ENCODE measurements at places on chromosomes 7 and 10.

DNA sequence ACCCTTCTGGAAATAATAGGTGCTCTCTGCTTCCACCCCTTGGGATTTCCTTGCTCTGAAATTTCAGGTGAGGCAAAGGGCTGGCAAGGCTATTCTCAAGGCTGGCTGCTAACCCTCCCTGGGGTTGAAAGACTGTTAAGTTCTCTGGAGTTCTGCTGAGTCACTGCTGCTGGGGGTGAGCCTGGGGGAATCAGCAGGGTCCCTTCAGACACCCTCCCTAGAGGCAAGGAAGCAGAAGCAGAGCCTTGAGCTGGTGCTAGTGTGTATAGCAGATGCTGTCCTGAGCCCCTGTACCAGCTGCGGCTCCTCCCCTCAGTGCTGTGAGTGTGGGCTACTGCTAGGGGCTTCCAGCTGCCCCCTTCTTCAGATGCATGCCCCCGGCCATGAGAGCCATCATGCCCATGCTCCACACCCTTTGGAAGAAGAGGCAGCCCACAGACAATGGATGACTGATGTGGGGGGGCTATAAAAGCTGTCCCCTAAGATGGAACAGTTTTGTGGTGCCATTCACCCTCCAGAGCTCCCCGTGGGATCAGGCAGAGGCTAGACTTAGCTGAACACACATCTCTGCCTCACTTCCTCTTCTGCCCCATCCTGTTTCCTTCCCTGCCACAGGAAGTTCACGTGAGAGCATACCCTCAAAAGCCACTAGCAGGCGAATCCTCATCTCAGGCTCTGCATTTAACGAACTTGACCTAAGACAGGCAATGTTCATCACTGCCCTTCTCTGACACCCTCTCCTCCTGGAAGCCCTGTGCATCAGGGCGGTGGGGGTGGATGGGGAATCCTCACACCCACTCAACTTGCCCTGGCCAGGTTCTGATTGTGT lies 91.8 kb downstream of the SH3PXD2A start:
- DNase-seq: no peak

- DNase-seq: no peak
Observed at GRCh38 chr7:10803720-10804119, 170.0 kb upstream of the PHF14 start.

- DNase-seq: no peak
Observed at GRCh38 chr10:124357561-124357885, 61.2 kb downstream of the OAT start.

GRCh38 chr7:143882020-143882603 lies 19.9 kb downstream of the TCAF1 start:
- DNase-seq: peak; percentile 82

- DNase-seq: no peak
Observed at GRCh38 chr10:98013776-98014175, 16.6 kb downstream of the CRTAC1 start.

DNA sequence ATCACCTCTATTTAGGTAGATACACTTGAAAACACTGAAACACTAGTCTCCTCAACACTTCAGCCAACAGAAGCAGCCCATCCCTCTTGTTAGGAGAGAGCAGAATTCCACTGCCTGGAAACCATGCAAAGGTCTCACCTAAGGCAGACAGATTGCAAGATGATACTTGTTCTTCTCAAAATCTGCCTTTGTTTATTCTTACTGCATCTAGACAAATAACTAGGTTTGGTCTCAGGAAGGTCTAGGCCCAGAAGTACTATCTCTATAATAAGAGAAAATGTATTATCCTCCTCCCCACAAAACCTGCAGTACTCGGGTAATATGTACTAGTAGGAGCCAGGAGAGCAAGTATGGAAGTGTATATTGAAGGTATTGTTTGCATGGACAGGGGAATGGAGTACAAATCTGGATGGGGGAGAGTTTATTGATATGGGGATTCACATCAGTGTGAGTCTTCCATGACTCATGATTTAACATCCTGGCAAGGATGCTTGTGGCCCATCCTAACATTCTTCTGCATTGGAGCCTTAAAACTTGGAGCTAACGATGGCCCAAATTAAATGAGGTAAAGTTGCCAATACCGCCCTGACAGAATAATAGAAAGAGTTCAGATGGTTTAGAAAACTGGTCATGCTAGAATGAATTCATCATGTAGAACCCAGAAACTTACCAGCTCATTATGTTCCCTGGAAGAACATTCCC lies 109.2 kb downstream of the EPC1 start:
- no peak for DNase-seq

DNA sequence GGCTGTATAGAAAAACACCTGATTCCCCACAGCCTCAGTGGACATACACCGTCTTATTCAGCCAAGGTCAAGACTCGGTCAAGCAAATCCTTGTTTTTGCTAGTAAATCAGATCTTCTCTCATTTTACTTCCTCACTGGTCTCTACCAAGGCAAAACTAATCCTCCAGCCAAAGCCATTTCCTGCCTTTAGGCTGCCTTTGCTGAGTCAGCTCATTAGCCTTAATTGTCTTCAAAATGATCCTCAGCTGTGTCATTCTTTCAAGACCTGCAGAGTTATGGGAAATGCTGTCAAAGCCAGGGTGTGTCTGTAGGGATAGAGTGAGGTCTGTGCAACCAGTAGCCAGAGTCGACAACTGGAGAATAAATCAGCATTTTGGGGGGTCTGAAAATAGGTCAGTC lies 107.2 kb upstream of the FAM180A start:
- DNase-seq: no peak

GRCh38 chr7:113083816-113084495 lies 2.7 kb downstream of the GPR85 start:
- DNase-seq: peak; percentile 49

- DNase-seq: no peak
Observed at GRCh38 chr7:77862691-77863090, 64.1 kb downstream of the PHTF2 start.

- peak; percentile 67 for DNase-seq
Observed at GRCh38 chr7:88306590-88307048, at the start of gene STEAP4. Gene STEAP4 (minus strand): TSS chr7:88306894. CDS start chr7:88284269, 22,625 bp downstream.

GRCh38 chr7:140924019-140924820 lies 509 bp downstream of the BRAF start:
- peak; percentile 87 for DNase-seq

DNA sequence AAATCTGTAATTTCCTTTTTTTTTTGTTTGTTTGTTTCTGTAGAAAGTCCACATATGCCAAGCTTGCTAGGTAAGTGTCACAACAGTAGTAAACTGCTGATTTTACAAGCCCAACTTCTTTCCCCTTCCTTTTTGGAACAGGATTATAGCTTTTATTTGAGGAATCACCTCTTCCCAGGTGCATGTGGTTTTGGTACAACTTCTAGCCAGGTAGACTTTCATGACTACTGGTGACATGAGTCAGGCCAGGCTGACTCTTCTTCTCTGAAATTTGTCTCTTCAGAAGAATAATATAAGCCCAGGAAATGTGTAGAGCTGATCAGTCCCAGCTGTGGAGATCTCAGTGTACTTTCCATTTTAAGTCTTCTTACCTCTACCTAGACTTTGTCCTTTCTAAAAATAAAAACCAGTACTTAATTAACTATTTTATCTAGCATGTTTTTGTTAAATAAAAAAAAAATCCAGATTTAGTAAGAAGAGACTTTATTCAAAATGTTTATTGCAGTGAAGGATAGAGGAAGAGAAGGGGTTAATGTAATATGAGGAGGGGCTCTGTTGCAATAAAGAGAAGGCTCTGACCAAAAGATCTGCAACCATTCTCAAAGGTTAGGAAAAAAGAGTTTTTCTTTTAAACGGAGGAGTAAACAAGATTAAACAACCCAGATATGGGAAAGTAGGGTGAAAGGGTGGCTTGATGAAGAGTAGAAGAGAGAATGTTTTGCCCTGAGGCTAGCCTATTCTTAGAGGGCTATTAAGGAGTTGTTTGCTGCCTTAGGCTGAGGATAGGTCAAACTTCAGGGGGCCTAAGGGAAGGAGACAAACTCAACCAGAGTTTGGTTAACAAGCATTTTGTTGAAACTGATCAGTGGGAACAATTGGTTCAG lies 664.2 kb downstream of the SORCS1 start:
- DNase-seq: no peak

GRCh38 chr7:67377939-67378862 lies 381.6 kb downstream of the TYW1 start:
- peak; percentile 86 for DNase-seq

GRCh38 chr7:114415064-114415989 lies 712 bp downstream of the FOXP2 start:
- DNase-seq: no peak

- no peak for DNase-seq
Observed at GRCh38 chr10:47317251-47317650, 5.0 kb upstream of the GDF2 start.

DNA sequence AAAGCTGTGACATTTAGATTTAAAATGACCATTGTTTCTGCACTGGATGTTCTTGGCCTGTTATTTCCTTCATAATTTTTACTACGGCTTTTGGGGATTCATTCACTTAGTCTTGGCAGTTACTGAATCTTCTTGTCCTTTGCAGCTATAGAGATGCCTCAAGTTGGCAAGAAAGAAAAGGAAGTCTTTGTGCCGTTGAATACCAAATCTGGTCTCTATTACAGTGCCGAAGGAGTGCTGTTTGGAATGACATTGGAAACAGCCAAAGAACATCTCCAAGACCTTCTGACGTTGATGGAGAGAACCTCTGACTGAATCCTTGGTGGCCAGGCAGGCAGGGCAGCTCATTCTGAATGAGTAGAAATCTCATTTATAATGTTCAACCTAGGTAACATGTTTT lies 54.3 kb upstream of the NRP1 start:
- no peak for DNase-seq

DNA sequence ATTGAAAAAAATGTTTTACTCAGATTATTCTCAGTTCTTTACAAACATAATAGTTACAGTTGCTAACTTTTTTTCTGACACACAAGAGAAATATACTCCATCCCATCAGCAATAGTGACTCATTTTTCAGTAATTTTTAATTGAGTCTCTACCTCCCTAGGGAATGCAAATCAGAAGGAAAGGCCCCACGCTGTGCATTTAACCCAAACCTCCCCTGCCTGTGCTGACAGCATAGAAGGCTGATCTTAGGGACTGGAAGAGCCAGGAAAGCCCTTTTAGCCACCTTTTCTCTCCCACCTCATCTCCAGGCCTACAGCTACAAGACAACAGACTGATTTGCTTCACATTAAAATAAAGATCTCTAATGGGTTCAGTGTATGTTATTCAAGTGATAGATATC lies 24.7 kb upstream of the PIK3CG start:
- no peak for DNase-seq

DNA sequence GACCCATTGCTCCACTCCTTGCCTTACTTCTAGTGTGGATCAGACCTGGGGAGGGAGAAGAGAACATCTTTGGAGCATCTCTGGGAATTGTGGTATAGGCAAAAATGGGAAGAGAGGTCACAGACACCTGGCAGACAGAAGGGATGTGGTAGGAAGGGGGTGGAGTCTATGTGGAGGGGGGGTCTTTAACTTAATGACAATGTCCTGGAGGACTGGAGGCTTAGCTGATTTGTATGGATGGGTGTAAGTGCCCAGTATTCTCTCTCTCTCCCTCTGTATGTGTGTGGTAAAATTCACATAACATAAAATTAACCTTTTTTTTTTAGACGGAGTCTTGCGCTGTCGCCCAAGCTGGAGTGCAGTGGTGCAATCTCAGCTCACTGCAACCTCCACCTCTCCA lies 3.1 kb upstream of the LDB1 start:
- no peak for DNase-seq

GRCh38 chr7:107364787-107365186 lies 105.1 kb upstream of the GPR22 start:
- no peak for DNase-seq

DNA sequence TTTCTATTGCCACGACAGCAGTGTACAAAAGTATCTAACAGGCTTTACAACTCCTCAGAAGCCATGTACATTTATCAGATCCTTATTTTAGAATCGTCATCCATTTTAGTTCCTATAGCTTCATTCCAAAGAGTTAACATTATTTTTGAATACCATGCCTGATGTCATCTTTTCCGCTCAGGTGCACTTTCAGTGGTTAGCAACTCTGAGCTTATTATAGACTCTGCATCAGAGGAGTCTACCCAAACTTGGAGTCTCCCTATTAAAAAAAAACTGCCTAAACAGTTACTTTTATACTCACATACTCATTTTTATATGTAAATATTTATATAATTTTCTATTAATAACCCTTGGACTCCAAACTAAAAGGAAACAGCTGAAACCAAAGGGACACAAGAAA lies 31.6 kb upstream of the PRSS37 start:
- DNase-seq: no peak

GRCh38 chr7:51160990-51161615 lies 155.5 kb downstream of the COBL start:
- peak; percentile 85 for DNase-seq

DNA sequence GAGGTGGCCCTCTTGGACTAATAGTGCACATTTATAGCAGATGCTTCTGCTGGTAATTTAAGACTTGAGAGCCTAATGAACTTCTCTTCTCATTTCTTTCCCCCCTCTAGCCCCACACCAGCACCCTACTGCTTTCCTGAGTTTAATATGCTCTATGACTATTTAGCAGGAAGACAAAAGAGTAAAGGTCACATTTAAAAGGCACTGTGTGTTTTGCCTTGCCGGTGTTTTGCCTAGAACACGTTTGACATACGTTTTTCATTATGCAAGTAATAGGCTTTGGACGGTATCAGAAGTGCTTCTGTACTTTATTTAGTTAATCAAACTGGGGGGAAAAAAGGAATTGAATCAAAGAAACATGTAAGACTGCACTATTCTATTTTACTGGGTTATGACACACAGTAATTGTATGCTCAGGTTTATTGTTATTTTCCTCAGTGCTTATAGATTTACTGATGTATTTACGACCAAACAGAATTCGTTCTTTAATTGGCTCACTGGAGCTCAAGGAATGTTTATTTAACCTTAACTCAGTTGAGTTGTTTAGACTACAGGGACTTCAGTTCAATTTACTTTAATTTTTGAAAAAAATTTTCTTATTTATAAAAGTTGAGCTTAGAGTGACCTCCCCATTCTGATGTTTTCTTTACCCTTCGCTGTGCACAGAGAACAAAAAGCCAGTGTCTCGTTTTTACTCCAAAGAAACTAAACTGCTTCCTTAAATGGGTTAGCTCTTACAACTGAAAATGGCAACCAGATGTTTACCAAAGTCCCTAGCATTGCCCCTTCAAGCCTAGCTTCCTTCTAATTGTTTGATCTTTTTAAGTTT lies 35.4 kb downstream of the CPED1 start:
- no peak for DNase-seq

DNA sequence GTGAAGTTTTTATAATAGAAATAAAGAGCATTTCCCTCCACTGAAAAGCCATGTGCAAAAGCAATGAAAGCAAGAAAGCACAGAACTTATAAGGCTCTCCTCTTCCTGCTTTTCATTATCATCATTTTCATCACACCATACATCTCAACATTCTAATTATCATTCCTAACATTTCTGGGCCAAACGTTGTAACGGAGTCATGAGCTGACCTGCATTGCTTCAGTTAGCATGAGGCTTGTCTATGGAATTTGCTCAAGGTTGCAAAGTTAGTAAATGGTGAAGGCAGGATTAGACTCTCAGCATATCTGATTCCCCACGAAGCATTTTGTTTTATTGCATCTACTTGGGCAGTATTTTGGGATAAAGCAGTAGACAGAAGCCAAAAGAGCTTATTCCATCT lies 11.4 kb downstream of the SCIN start:
- no peak for DNase-seq

GRCh38 chr10:21297603-21298383 lies 227.7 kb downstream of the SKIDA1 start:
- DNase-seq: no peak

Data from ecto neural progenitor cell (in vitro differentiated cells).